GM12891 (cell line): ENCODE measurements at places on chromosomes 6 and 20.

DNA sequence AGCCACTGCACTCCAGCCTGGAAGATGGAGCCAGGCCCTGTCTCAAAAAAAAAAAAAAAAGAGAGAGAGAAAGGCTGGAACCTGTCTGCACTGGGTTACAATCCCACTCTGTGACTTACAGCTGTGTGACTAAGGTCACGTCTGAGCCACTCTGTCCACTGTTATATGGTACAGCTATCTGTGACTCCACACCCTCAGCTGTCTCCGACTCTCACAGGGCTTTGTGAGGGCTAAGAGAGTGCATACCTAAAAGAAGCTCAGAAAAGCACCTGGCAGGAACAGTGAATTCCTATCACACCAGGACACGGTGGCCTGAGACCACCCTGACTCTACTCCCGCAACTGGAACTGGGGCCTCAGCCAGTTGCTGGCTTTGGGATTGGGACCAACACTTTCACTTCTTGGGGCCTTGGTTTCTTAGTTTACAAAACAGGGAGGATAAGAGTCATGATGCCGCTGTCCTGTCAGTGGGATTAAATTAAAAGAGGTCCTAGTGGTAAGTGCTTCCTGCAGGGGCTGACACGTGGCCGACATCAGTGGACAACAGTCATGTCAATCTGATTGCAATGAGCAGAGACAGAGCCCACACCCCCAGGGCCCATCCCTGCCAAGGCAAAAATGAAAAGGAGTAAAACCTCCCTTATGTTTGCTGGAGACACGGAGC is 5.7 kb upstream of the CD93 start:
- no peak for DNase-seq

DNA sequence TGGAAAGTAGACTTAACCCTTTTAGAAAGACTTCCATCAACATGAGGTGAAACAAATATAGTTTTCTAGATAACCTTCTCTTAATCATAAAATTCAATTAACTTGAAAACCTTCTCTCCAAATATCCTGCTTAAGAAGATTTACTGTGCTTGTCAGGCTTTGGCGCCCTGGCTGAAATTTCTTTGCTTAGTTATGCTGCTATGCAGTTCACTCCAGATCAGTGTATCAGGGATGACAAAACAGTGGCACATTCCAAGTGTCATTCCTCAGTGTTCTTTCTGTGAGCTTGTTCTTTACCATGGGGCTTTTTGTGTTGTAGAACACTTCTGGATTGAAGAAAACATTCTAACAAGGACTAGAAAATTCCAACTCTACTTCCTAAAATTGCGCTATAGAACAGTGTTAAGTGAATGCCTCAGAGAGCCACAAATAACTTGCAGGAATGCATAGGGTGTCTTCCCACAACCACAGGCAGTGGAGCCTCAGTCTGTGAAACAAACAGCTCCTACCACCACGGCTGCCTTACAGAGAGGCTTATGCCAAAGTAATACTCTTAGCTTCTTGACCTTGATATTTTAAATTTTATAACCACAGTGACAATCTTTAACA is 443.6 kb downstream of the CDC5L start:
- no peak for DNase-seq

GRCh38 chr6:108157234-108157980 is 8.4 kb upstream of the NR2E1 start:
- no peak for DNase-seq

DNA sequence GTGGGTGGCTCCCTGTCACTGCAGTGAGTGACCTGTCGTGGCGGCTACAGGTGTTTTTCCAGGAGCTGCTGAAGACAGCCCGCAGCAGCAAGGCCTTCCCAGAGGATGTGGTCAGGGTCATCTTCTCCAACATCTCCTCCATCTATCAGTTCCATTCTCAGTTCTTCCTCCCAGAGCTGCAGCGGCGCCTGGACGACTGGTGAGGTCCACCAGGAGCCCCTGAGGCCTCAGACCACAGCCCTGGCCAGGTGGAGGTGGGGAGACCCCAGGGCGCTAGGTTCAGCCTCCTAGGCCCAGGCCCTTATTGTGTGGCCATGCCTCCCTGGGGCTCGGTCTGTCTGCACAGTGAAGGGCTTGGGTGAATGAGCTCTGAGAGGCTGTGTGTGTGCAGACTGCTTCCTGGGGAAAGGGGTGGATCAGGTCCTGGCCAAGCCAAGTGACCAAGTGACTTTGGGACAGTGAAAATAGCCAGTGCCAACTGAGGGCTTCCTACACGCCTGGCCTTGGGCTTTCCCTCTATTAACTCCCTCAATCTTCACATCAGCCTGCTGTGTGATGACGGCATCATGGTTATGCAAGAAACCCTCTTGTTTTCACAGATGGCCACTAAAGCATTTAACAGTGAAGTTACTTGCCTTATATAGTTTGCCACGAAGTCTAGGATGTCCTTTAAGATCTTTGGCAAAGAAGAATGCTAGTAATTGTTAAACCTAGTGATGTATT is 6.4 kb downstream of the FGD2 start:
- no peak for DNase-seq

- DNase-seq, result no peak
Observed at GRCh38 chr20:53847837-53848170, 222.6 kb downstream of the BCAS1 start.

GRCh38 chr6:69680302-69680701 is 116.5 kb downstream of the LMBRD1 start:
- no peak for DNase-seq

- DNase-seq, result no peak
Observed at GRCh38 chr6:96992343-96992730, 67.8 kb downstream of the KLHL32 start.

GRCh38 chr6:3296078-3296477 is 37.3 kb downstream of the PSMG4 start:
- DNase-seq, result no peak

- no peak for DNase-seq
Observed at GRCh38 chr6:158293122-158293521, 19.1 kb upstream of the TULP4 start.

- DNase-seq, result no peak
Observed at GRCh38 chr20:16599257-16599656, 26.0 kb upstream of the KIF16B start.

DNA sequence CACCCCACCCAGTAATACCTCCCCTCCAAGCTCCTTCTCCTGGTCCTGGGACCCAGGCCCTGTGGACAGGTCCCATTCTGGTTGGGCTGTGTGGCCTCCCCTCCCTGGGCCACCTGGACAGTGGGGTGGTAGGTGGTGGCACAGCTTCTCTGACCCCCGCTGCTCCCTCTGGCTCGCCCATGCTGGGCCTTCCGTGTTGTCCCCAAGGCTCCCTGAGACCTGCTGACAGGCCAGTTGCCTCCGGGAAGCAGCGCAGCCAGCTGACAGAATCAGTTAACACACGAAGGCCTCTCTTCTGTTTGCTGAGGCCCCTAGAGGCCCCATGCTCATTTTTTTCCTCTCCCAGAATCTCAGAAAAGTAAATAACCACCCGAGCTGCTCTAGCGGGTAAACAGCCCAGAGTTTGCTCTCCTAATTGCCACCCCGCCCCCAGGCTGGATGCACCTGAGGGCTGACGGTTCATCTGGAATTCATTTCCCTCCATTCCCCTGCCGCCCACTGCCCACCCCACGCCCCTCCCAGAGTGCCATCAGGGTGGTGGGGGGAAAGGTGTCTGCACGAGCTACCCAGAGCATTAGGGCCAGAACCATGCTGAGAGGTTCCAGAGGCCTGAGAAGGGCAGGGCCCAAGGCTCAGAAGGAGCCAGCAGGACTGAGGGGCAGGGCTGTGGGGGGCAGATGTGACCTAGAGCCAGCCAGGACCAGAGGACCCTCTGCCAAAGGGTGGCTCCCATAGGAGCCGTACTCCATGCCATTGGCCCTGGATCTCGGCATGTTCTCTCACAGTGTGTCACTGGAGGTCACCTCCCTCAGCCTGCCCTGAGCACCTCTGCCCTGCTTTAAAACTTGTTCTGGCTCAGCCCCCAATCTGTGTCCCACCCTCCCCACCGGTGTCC is 157.5 kb downstream of the GRM4 start:
- DNase-seq, result no peak
